HCEC 1CT (cell line): ENCODE measurements at places on chromosomes 12 and 14.
A peak's percentile ranks its signal among the peaks of the same experiment; 100 is the strongest.

DNA sequence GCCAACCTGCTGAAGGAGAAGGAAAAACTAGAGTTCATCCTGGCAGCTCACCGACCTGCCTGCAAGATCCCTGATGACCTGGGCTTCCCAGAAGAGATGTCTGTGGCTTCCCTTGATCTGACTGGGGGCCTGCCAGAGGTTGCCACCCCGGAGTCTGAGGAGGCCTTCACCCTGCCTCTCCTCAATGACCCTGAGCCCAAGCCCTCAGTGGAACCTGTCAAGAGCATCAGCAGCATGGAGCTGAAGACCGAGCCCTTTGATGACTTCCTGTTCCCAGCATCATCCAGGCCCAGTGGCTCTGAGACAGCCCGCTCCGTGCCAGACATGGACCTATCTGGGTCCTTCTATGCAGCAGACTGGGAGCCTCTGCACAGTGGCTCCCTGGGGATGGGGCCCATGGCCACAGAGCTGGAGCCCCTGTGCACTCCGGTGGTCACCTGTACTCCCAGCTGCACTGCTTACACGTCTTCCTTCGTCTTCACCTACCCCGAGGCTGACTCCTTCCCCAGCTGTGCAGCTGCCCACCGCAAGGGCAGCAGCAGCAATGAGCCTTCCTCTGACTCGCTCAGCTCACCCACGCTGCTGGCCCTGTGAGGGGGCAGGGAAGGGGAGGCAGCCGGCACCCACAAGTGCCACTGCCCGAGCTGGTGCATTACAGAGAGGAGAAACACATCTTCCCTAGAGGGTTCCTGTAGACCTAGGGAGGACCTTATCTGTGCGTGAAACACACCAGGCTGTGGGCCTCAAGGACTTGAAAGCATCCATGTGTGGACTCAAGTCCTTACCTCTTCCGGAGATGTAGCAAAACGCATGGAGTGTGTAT, 2.4 kb downstream of the FOS start:
- no peak for DNase-seq

GRCh38 chr12:30845676-30846075, 80.9 kb upstream of the TSPAN11 start:
- no peak for DNase-seq

GRCh38 chr14:22925513-22925912, 3.7 kb downstream of the PRMT5 start:
- DNase-seq = no peak

DNA sequence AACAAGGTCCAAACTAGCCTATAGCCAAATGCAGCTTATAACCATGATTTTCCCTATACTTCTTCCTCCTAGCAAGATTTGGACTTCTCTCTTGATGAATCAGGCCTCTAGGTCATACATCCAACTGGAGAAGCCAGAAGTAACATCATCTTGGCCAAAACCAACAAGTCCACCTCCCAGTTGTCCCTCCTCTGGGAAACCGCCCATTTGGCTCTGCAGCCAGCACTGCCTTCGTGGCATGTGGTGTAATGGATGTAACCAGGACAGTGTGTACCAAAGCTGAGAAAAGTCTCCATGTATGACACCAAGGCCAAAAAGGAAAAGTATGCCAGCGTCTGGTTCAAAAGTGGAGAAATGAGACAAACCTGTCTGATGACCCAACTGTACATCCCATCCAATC, 59.3 kb upstream of the VASH1 start:
- no peak for DNase-seq

- peak; percentile 89 for DNase-seq
Measured at GRCh38 chr12:104480826-104481440, 24.2 kb downstream of the CHST11 start.

GRCh38 chr12:121033625-121034349, 5.3 kb downstream of the OASL start:
- peak; percentile 40 for DNase-seq

- DNase-seq = no peak
Measured at GRCh38 chr14:54489731-54490444, 1.1 kb upstream of the GMFB start.

- DNase-seq = no peak
Measured at GRCh38 chr14:21075719-21076437, 5.8 kb downstream of the ARHGEF40 start.

DNA sequence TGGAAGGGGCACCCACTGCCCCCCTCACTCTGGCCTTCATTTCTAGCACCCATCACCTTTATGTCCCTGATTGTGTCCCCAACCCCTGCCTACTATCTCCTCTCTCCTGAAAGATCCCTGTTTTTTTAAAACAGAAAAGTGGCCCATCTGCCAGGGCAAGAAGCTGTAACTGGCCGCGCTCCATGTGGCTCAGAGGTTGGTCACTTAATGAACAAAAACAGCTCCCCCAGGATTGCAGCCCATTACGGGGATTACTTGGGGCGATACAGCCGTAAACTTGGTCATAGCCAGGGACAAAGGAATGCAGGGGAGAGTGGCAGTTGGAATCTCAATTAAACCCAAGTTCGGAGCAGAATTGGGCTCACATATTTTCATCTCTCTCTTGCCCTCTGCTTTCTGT, 34.8 kb upstream of the VSX2 start:
- no peak for DNase-seq

- DNase-seq = no peak
Measured at GRCh38 chr14:103703433-103704385, 11.5 kb downstream of the XRCC3 start.

- no peak for DNase-seq
Measured at GRCh38 chr14:93987815-93988476, 9.2 kb upstream of the CCDC197 start.

DNA sequence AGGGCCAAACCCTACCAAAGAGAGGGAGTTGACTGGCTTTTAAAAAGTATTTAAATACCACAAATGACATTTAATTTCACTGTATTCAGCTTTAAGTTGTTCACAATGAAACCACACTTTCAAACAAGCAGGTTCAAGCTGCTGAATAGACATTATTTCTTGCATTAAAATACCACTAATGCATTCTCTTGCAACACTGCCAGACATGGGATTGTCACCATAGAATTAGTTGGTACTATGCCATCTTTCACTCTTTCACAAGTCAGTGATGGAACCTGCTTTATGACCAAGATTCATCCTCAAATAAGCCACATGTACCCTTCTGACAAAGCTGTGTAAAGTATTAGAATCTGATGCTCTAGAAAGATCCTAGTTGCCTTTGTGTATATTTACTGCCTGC, 239.4 kb downstream of the PAWR start:
- no peak for DNase-seq

DNA sequence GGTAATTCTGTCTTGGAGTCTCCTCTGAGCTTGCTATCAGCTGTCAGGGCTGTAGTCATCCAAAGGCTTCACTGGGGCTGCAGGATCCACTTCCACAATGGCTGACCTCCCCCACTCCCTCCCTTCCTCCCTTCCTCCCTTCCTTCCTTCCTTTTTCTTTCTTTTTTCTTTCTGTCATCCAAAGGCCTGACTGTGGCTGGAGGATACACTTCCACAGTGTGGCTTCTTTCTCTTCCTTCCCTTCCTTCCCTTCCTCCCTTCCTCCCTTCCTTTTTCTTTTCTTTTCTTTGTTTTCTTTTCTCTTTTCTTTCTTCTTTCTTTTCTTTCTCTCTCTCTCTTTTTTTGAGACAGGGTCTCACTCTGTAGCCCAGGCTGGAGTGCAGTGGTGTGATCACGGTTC, 30.6 kb downstream of the ARF6 start:
- DNase-seq = no peak

DNA sequence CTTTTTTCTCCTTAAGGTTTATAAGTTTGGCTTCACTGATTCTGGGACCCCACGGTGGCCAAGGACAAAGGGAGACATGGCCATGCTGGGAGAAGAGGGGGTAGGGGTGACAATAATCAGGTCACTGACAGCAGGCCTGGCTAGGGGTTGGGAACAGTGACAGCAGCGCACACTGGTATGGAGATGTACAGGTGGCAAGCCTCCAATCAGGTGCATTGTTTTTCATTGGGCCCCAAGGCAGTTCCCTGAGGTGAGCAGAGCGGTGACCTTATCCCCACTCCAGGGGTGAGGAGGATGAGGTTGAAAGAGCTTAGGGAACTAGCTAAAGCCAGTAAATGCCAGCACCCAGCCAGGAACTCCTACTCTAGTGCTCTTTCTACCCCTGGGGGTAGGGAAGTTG, 1.4 kb downstream of the SYNDIG1L start:
- no peak for DNase-seq

DNA sequence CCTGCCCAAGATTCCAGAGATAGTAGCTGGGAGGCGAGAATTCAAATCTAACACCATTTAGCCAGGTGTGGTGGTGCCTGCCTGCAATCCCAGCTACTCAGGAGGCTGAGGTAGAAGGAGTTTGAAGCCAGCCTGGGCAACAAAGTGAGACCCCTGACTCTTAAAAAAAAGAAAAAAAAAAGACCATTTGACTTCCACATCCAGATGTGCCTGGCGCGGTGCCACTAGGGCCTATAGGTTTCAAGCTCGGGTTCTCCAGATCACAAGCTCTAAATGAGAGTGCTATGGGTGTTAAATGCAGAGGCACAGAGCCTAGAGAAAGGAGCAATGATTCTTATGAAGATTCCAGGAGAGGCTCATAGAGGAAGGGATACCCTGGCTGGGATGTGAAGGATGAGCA, 22.5 kb downstream of the SYNE3 start:
- no peak for DNase-seq

DNA sequence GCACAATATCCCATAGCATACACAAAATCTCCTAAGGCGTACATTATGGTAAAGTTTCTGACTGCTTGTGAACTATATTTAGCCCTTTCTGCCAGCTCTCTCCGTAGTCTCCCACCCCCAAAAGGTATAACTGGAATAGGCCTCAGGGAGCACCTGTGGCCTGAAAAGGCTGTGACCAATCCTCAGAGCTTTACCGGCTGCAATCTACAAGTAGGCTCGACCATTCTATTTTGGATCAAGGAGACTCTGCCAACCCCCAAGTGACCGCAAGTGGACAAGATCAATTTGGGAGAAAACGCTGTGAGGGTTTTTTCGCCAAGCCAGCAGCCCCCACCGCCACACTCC, 1.2 kb downstream of the PPTC7 start:
- DNase-seq = peak; percentile 27

DNA sequence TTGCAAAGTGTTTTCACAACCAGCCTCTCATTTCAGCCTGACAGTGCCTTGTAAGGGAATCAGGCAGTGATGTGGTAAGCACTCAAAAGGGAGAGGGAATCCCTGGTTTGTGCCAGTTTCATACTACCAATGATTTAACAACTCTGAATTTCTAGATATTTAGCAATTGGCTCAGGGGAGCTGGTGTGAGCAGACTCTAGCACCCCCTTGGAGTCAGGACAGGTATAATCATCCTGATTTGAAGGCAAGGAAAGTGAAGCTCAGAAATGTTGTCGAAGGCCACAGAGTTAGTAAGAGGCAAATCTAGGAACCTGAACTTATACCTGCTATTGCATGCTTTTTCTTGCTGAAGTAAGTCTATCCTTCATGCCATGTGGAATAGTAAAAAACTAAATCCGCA, 63.1 kb upstream of the DACT1 start:
- no peak for DNase-seq

- DNase-seq = no peak
Measured at GRCh38 chr14:44649061-44649460, 142.0 kb upstream of the FSCB start.

GRCh38 chr14:24368212-24368561, 203 bp downstream of the NFATC4 start:
- no peak for DNase-seq

GRCh38 chr12:44960856-44961255, 84.7 kb upstream of the NELL2 start:
- no peak for DNase-seq

DNA sequence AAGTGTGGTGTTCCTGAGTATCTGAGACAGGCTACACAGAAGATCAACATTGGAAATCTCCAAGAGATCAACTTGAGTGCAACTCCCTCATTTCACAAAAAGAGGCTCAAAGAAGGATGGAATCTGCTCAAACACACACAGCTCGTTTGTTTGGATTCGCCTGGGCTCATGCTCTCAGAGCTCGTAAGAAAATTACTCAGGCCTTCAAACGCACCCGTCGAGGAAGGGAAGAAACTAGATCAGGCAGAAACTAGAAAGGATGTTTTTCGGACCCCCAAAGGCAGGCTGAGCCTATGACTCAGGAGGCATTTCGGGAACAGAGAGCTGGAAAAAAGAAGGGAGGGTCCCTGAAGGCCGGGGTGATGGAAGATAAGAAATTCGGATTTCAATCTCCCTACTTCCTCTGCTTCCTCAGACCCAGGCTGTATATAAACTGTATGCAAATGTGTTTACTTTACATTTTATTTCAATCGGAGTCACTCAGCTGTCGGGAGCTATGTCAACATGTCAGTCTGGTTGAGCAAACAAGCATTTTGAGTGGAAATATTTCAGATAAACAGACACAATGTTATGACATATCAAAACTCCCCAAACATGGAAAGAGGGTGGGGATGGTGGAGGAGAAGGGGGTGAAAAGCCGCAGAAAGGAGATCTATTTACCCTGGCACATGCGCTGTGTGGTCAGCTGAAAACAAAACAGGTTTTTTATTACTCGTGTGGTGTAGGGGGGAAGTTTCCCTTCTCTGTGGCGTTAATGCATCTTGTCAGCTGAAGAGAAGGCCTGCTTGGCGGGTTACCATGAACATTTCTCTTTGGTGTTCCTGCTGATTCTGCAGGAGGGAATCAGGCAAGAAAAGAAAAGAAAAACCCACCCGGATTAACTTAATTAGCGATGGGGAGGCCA, 129.1 kb upstream of the TBX3 start:
- peak; percentile 22 for DNase-seq

GRCh38 chr12:83477696-83478095, 791.0 kb downstream of the TMTC2 start:
- no peak for DNase-seq

DNA sequence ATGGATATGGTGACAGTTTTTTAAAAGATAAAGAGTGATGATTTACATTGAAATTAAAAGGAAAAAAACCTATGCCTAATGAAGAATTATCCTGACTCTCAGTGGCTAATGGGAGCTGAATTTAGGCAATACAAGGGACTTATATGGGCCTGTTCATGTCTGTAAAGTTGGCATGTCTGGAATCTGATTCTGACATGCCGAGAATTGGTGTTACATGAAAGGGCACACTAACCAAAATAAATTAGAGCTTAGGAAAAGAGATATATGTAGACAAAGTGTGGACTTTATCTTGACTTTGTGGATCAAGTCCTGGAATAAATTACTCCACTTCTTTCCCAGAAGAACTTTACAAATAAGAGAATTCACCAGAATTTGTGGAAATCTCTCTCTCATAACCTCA, 1.1 kb downstream of the TDG start:
- no peak for DNase-seq

GRCh38 chr12:3149515-3150307, 72.5 kb downstream of the TSPAN9 start:
- DNase-seq = no peak

- DNase-seq = no peak
Measured at GRCh38 chr12:112584266-112584722, 165.5 kb downstream of the PTPN11 start.

DNA sequence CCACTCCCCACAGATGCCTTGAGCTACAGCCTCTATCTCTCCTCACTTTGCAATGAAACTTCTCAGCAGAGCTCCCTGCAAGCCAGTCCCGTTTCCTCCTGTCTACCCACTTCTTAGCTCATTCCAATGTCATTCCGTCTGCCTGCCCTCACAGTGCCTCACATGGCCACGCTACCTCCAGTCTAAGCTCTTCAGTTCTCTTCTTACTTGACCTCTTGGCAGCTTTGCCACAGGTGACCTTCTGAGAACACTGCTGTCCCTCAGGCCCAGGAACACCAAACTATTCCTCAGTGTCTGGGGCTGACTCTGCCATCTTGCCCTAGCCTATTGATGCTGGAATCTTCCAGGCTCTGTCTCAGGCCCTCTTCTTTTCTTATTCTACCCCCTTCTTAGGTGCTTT, 110.1 kb downstream of the EGLN3 start:
- no peak for DNase-seq
